ENCODE measurements at places on chromosomes 11 and 22.

DNA sequence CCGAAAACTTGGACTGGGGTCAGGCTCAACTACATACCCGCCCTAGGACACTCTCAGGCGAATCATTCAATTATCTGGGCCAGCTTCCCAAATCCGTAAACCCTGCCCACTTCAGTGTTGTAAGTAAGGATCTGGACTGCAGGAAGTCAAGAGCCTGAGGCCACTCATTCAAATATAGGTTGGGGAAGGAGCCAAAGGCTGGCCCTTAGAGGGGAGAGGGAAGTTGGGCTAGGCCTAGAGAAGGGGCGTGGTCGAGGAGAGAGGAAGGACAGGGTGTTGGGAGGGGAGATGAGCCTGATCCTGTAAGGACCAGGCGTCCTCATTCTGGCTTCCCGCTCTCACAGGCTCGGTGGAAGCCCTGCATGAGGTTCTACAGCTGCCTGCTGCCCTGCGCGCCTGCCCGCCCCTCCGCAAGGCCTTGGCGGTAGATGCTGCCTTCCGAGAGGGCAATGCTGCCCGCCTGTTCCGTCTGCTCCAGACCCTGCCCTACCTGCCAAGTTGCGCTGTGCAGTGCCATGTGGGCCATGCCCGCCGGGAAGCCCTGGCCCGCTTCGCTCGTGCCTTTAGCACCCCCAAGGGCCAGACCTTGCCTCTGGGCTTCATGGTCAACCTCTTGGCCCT is 3.0 kb downstream of the SAC3D1 start:
- no peak for DNase-seq

DNA sequence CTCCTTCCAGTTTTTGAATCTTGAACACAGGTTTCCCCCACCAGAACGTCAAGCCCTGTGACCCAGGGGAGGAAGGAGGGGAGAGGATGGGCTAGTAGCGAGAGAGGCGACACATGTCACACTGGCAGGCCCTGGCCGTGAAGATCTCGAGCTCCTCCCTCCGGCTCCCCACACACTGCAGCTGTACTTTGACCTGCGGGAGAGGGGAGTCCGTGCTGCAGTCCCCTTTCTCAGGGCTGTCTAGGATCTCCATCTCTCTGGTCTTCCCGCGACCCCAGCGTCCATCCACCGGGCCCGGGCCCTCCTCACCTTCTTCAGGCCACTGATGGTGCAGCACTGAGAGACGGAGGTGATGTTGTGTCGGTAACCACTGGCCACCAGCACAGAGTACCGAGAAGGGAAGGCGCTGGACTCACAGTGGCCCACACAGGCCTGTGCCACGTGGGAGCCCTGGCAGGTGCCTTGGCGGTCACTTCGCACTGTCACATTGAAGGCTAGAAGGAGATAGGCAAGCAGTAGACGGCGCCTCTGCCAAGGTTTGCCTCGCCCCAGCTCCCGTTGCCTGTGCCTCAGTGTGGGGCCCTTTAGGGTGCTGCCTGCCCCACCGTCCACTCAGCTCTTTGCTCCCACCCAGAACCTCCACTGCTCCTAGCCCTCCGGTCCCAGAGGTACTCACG is 873 bp downstream of the GPHA2 start:
- DNase-seq: no peak

DNA sequence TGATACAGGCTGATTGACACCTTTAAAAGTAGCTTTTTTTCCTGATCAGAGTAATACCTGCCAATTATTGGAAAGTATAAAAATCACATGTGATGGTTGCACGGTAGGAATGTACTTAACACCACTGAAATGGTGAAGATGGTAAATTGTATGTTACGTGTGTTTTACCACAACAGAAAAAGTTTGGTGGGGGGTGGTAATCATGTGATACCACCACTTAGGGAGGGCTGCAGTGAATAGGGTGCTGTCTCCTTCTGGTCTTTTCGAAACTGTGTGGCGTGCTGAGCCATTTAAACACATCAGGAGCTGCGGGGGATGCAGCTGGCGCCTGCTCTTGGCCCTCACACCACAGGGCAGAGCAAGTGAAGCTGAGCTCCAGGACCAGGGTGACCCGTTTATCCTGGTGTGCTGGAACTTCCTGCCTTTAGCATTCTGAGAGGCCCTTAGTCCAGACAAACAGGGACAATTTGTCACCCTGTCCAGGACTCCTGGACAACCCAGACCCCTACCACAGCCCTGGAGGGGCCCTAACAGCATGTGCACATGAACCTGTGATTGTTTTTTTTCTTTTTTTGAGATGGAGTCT is 2.6 kb downstream of the SYNGR1 start:
- no peak for DNase-seq

DNA sequence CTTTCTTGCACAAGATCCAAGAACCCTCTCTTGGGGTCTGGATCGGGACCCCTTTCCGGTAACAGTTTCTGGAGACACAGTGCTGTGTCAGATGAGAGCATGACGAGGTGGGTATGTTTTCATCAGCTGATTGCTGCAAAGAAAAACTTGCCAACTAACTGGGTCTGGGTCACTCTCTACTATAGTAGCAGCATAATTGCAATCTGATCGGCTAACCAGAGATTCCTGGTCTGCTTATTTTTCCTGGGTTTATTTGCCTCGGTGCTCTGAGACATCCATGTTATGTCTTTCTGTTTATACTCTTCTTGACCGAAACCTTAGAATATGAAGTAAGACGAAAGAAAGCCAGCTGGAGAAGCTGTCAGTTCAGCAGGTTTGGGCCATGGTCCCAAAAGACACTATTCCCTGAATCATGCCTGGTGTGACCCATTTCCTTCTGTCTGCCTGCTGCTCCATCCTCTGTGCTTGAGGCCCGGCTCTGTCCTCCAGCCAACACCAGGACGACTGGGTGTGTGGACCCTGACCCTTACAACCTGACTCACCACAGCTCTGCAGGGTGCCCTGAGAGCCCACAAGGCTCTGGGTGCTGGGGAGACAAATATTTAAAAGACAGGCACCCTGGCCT is 24.1 kb upstream of the CLMP start:
- DNase-seq: no peak

- no peak for DNase-seq
Observed at GRCh38 chr11:24286238-24286637, 210.6 kb upstream of the LUZP2 start.

DNA sequence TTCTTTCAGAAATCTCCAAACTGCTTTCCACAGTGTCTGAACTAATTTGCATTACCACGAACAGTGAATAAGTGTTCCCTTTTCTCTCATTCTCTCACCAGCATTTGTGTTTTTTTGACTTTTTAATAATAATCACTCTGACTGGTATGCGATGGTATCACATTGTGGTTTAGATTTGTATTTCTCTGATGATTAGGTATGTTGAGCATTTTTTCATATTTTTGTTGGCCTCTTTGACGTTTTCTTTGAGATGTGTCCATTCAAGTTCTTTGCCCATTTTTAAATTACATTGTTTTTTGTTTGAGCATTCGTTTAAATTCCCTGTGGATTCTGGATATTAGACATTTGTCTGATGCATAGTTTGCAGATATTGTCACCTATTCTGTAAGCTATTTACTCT is 1639.6 kb upstream of the TENM4 start:
- DNase-seq: no peak

GRCh38 chr11:5620651-5621521 is 3.9 kb upstream of the TRIM34 start:
- no peak for DNase-seq

DNA sequence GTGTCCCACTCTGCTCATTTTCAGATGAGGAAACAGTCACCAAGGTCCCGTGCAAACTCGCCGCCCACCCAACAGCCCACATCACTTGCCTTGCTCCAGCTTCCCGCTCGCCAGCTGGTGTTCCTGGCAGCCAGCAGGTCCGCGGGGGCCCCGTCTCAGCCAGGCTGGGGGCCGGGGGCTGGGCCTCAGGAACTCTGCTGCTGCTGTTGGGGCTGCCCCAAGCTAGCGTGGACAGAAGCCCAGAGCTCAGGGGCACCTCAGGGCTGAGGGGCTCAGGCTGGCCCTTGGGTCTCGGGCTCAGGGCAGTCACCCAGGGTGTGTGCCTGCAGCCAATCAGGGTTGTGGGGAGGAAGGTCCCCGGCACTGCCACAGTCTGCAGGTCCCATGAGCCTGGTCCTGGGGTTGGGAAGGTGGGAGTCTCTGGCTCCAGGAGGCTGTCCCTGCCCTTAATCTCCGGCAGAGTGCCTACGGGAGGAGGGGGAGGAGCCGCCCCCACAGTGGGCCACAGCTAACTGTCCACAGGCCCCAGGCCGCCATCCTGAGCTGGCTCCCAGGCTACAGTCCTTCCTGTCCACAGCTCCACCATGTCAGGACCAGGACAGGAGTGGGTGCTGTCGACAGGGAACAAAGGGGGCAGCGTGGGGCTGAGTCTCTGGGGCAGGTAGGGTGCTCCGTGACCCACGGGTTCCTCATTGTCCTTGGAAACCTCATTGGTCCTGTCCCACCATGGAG is 65.2 kb downstream of the ARFGAP3 start:
- no peak for DNase-seq

- DNase-seq: no peak
Observed at GRCh38 chr11:84384731-84385130, 1098.6 kb upstream of the CCDC90B start.

DNA sequence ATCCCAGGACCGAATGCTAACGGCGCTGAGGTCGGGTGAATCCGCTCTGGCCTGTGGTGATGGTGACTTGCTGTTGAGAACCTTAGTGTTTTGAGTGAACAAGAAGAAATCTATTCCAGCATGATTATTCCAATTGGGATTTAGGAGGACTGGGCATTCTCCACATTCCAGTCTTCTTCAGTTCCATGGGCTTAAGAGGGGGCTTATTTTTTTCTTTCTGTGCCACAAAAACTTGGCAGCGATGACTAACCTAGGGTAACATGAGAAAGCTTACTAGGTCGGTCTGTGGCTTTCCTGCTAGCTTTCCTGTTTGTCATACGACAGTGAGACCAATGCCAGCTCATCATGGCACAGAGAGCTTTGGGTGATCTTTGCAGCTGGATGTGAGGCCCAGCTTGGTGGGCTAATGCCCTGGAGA is 62.9 kb upstream of the ATXN10 start:
- DNase-seq: no peak

- DNase-seq: no peak
Observed at GRCh38 chr11:69474736-69475135, 6.7 kb upstream of the LINC01488 start.

GRCh38 chr11:75823946-75824345 is 8.9 kb downstream of the UVRAG start:
- DNase-seq: no peak

DNA sequence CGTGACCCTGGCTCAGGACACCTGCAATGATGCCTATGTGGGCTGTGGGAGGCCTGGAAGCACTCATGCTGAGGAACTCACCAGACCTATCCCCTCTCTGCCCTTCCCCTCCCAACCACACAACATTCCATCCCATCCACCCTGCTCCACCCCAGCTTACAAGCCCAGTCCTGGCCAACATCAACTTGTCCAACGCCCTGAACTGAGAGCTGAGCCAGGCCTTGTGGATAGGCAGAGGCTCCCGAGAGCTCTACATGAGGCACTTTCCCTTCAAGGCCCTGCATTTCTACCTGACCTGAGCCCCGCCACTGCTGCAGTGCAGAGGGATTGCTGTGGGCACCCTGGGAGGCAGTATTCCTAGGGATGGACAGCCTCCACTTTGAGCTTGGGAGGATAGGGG is 112.4 kb downstream of the PDE2A start:
- DNase-seq: no peak

All from stimulated activated CD8-positive, alpha-beta memory T cell treated with anti-CD3 and anti-CD28 coated beads, Interleukin-4, amount 100 ng/mL, for 1 hour (primary cell).